Activated T-helper 1 cell treated with anti-CD3 and anti-CD28 coated beads, Interleukin-2, amount 50 U/mL, for 16 hours (primary cell): ENCODE measurements at places on chromosomes 4 and X.

DNA sequence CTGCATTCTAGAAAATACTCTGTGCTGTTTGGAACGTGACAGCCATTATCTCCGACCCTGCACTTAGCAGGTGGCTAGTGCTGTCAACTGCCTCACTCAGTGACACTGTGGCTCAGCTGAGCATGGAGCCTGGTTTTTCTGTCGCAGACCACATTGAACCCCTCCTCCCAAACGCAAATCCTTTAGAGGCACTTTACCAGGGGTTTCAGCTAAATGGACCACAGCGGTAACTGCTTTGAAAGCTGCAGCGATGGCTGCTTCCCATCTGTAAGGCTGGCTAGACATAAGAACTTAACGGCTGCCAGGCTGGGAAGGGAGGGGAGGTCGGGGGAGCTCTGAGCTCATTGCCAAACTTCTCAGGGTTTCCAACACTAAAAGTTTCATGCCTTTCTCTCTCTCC, 8.1 kb downstream of the SLC34A2 start:
- DNase-seq, result no peak

DNA sequence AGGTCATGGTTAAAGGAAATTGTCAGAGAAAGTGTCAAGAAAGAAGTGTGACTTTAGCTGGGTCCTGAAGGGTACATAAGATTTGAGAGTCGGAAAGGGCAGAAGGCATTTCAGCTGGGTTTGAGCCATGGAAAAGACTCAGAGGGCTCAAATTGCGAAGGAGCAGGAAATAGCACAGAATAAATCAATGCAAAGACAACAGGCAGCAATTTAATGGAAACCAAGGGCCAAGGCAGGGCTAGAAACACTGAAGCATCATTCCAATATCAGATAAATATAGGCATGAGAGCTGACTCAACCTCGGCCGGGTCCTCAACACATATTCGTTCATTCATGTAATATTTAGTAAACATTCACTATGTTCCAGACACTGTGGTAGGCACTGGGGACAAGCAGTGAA, 3.6 kb upstream of the FMR1 start:
- no peak for DNase-seq

GRCh38 chr4:155569960-155570515, 96.6 kb upstream of the GUCY1A1 start:
- no peak for DNase-seq

DNA sequence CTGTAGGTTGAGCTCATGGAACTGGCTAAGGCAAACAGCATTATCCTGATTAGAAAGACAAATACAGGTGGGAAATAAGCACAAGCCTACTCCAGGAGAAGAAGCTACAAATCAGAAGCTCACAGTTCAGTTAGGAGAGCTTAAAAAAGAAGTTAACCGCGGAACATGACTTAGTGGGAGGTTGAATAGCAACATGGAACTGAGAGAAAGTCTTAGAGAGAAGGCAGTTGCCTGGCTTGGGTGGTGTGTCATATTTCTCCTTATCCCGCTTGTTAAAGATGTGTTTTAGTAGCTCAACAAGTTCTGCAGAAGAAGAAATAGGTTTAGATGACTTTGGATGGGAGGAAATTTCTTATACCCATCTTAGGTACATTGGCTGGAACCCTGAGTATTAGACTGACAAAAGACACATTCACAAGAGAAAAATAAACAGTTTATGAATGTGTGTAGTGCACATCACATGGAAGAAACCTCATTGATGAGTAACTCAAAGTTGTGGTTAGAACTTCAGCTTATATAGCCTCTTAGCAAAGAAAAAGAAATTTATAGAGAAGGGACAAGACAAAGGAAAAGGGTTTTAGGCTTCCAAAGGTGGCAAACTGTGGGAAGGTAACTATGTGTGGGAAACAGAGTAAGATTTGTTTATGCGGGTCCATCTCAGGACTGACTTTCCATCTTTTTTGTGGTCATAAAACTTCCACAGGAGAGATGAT, 37.4 kb upstream of the RXFP1 start:
- DNase-seq, result no peak

GRCh38 chr4:169716677-169717076, 41.1 kb downstream of the HPF1 start:
- no peak for DNase-seq

GRCh38 chrX:13126775-13127174, 82.4 kb upstream of the FAM9C start:
- DNase-seq, result no peak

DNA sequence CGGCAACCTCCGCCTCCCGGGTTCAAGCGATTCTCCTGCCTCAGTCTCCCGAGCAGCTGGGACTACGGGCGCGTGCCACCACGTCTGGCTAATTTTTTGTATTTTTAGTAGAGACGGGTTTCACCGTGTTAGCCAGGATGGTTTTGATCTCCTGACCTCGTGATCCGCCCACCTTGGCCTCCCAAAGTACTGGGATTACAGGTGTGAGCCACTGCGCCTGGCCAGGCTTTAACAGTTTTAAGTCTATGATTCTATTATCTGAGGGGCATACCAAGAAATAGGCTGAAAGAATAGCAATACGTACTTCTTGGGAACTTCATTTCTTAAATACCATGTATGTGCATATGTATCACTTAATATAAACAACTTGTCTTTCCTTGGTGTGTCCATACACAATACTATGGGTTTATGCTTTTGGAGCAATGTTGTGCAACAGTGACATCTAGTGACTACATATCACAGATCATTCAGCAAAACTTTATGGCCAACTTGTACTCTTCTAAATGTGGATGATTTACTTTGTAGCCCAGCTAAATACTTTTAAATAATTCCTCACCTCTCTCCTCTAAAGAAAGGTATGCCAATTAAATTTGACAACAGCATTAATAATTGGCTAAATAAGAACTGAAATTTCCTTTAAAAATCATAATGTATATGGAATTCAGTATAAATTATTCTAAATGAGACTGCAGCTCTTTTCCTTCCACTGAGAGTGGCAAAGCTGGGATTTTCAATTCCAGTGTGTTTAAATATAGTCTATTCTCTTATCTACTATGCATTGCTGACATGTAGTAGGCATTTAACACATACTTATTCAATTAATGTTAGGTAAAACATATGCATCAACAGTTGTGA, 10.4 kb downstream of the SLC9B1 start:
- DNase-seq, result no peak

DNA sequence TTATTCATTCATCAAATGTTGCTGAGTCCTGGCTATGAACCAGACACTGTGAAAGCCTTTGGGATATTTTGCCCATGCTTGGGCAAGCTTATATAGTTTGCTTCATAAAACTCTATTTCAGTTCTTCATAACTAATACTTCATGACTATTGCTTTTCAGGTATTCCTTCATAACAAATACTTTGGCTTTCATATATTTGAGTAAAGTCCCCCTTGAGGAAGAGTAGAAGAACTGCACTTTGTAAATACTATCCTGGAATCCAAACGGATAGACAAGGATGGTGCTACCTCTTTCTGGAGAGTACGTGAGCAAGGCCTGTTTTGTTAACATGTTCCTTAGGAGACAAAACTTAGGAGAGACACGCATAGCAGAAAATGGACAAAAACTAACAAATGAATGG, 1.7 kb upstream of the AFP start:
- DNase-seq, result no peak

GRCh38 chrX:3728454-3728853, 15.0 kb upstream of the PRKX start:
- no peak for DNase-seq

DNA sequence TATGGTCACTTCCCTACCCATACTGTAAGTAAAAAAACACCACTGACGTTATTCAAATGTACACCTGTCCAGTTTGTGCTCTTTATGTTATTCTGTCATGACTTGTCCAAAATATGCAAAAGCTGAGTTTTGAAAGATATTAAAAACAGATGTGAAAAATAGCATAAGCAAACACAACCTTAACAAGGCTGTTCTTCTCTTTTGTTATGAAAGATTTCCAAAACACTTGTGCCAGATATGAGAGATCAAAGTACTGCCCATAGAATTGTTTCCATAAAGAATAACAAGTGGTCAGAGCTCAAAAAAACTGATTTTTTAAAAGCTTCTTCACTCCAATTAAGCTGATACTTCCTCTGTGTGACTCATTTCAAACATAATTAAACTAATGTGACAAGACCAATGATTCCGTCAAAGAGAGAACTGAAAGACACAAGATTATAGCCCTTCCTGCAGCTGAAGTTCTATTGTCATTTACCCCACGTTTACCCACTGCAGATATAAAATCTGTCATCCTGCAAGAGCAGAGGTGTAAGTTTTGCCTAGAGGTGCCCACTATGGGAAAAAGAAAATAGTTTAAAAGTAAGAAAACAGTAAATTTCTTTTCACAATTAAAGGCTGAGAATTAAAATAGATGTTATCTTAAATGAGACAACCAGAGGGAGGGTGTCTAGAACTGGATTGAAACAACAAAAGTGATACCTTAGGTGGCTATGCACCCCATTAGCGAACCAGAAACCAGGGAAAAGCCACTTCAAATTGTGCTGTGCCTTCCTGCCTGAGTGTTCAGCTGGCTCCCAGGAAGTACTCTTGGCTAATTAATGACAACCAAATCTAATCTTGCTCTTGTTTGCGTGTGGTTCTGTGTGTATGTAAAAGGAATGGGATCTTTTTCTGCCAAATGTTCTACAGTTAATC, 30.1 kb downstream of the RASSF6 start:
- no peak for DNase-seq

- no peak for DNase-seq
Observed at GRCh38 chrX:38154340-38154739, 66.3 kb downstream of the SRPX start.

DNA sequence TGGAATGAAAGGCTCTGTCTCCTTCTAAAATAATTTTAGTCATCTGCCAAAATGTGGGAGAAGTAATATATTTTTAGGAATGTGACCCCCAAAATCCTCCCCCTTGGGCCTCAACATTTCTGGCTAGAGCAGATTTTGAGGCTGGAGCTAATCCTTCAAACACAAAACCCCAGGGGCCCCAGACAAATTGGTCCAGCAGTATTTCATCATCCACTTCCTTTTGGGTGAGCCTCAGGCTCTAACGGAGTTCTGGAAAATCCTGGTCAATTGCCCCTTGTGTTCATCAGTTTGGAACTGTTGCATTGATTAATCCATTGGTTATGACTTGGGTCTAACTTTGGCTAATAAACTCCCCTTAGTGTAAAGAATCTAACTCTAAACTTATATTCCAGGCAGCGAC, 67.4 kb upstream of the PCDH19 start:
- no peak for DNase-seq

DNA sequence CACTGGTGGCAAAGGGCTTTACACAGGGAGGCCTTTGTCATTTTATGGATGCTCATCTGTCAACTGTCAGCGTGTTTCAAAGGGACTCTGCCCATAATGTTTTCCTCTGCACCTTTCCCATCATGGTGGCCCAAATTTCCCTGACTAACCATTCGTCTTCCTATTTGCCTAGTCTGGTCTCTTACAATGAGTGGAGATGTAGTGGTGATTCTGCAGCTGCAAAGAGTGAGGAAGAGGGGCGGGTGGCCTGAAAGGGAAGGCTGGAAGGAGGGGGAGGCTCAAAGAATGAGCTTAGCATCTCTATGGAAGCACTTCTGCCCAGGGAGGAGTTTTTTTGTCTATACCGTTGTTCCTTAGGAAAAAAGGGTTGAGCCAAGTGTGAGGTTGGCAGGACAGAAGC, 447.5 kb downstream of the NKX6-1 start:
- DNase-seq, result no peak

- DNase-seq, result no peak
Observed at GRCh38 chrX:152537373-152537772, 86.3 kb upstream of the GABRA3 start.

DNA sequence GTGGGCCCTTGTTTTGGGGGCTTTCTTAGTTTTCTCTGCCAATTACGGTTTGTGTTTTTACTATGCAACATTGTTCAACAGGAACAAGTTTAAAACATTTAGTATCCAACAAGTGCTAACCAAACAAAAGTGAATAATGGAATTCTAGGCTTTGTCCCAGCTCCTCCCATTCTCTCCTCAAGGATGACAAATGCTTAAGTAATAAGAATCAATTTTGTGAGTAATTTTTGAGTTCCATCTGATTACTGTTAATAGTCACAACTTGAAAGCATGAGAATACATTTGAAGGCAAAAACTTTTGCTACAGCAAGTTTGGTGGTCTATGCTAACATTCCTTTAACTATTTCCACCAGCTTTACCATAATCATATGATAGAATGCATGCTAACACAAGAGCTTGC, 78.1 kb upstream of the HPGD start:
- no peak for DNase-seq

GRCh38 chr4:52234561-52235440, 183.7 kb downstream of the SPATA18 start:
- no peak for DNase-seq

DNA sequence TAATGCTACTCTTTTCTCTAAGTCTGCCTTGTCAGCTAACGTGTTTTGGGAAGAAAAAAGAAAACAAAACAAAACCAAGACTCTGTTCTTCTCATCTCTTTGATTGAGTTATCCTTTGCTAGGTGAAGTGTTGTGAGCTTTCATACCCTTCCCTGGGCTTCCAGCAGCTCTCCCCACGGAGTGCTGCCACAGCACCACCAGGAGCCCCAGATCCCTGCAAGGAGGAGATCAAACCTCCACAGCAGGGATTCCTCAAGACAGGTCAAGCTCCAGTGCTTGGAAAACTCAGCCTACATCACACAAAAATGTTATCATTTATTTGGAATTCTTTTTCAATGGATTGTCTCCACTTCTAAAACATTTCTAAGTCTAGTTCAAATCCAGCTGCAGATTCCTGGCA, 1981.9 kb upstream of the TENM3 start:
- no peak for DNase-seq

DNA sequence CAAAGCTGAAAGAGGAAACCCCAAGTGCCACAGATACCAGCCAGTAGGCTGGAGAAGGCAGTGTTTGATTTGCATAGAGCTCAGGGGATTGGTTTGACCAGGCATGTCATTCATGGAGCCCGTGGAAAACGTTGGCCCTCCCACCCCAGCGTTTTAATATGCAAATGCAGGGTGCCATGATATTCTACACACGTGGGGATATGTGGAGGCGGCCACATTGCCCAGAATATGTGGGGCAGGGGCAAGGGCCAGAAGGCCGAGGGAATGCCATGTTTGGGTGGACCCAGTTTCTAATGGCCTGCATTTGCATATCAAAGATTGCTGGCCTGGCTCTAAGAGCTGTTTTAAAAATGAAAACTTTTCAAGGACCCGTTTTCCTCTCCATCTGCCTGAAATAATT, 71.1 kb downstream of the MAP9 start:
- no peak for DNase-seq

DNA sequence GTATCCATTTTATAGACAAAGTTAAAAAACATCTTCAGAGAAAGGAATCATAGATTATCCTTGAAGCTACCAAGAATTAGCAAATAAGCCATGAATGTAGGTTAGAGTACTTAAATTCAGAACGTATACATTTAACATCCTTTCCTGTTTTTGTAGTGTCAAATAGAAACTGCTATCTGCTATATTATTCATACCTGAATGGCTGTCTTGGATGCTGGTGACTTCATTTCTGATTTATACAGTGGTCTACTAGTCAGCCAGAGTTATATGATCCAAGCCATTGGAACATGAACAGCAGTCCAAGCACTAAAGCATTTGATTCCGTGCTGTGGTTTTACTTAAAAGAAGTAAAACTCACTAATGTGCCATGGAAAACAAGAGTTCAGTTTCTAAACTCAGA, 58.3 kb upstream of the VSIG4 start:
- no peak for DNase-seq

GRCh38 chr4:183830438-183830985, 74.6 kb upstream of the STOX2 start:
- DNase-seq, result no peak
